ENCODE measurements at places on chromosomes 12 and 14.

- DNase-seq: no peak
These were observed 58.2 kb upstream of the STRN3 start for GRCh38 chr14:31084385-31084784.

DNA sequence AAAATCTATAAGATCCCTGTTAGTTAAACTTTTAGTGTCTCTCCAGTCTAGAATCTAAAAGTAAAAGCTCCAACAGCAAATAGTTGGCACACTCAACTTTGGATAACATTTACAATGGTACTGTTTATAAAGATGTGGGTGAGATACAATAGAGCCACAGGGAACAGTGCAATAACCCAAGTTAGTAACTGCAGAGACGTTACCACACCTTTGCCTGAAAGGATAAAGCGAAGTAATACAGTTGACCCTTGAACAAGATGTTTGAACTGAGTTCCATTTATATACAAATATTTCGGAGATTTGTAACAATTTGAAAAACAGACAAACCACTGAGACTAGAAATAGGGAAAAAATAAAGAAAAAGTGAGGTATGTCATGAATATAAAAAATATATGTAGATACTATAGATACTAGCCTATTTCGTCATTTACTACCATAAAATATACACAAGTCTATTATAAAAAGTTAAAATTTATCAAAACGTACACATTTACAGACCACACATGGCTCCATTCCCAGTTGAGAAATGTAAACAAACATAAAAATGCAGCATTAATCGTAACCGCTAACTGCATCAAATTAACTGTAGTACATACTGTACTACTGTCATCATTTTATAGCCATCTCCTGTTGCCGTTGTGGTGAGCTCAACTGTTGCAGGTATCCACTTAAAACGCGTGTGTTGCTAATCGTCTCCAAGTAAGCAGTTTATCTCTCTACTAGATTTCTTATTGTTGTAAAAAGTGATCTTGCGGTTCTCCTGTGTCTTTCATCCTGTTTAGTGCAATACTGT, 56.5 kb upstream of the HIF1A start:
- no peak for DNase-seq

GRCh38 chr14:51912112-51912786, 51.8 kb downstream of the GNG2 start:
- DNase-seq: no peak

DNA sequence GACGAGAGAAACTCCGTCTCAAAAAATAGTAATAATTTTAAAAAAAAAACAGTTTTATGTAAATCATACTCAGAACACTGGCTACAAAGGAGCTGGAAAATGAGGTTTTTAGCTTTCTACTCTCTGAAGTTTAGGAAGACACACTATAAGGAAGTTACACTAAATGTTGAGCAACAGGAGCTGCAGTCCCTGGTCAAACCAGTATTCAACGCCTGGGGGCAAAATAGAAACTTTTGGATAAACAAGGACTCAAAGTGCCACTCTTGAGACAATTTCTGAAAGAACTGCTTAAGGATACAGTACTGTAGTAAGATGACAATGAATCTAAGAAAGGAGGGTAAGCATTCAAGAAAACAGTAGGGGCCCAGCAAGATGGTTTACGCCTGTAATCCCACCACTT, 29.3 kb downstream of the ACTR6 start:
- DNase-seq: no peak

DNA sequence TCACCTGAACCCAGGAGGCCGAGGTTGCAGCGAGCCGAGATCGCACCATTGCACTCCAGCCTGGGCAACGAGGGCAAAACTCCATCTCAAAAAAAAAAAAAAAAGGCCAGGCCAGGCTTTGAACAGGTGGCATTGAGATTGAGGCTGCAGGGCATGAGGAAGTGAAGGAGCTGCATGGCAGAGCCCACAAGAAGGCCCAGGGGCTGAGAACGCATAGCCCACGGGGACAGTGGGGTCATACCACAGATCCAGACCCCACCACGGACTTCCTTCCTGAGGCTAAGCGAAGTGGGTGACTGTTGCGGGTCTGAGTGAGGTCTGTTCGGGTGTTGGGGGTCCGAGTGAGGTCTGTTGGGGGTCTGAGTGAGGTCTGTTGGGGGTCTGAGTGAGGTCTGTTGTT, 7.8 kb downstream of the JAG2 start:
- DNase-seq: no peak

DNA sequence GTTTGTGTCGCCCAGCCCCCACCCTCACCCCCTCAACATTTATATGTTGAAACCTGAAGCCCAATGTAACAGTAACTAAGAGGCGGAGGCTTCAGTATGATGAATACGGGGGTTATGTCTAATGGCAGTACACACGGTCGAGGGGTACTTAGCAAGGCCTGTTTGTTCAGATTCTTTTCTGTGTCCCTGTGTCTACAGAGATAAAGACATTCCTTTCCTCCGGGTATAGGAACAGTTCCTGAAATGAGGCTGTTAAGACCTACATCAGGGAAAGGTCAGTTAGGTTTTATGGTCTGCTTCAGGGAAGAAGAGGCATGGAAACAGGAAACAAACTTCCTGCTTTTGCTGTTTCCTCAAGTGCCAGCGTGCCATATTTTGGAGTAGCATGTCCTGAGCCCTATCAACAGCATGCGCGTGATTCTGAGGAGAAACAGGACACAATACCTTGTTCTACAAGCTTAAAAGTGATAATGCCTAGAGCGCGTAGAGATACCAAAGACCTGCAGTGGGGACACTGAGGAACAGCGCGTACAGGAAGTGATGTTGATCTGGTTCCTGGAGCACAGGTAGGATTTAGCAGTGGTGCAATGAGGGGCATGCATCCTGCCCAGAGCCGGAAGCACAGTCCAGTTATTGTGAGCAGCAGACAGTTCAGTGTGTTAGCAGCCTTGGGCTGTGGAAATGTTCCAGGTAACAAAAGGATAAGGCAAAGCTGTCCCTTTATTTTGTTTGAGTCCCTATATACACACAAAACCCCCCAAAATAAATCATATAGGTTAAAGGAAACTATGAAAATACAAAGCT, 47.2 kb downstream of the FGD4 start:
- no peak for DNase-seq
